ENCODE measurements at places on chromosomes 13 and 19. TPM values are rescaled to one million over a fixed set of nuclear protein-coding genes. Genes with fewer than 3 reads are reported as not detected.

Gene IL17D
- total RNA-seq: 0.52 TPM

Gene KIR3DL1
- total RNA-seq: not detected

DNA sequence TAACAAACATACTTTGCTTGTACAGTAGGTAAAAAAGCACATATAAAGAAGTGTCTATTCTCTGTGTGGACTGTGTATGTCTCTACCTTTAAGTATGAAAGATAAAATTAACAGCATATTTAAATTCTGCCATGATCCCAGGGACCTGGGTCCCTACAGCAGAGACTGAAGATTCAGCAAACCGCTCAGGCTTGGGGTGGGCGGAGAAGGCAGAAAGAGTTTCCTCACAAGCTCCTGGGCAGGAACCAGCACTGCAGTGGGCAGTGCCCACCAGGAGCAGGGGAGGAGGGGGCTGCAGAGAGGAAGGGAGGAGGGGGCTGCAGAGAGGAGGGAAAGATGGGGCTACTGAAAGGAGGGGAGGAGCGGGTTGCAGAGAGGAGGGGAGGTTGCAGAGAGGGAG, 44.6 kb upstream of the GRTP1 start:
- no peaks in the 10 kb centered on the region for H3K36me3 ChIP-seq
- no peak overlapping the region for H3K27ac ChIP-seq
- DNase-seq: no peak
- H3K4me3 ChIP-seq: no peak overlapping the region
- no peaks in the 10 kb centered on the region for H3K27me3 ChIP-seq
- no peaks in the 10 kb centered on the region for H3K4me1 ChIP-seq

- H3K4me3 ChIP-seq: no peak overlapping the region
- no peaks in the 10 kb centered on the region for H3K4me1 ChIP-seq
- H3K27ac ChIP-seq: no peak overlapping the region
- no peak for DNase-seq
- no peaks in the 10 kb centered on the region for H3K27me3 ChIP-seq
Measured at GRCh38 chr19:334296-335071, 10.1 kb downstream of the MIER2 start.

GRCh38 chr19:48686088-48686487, 9.7 kb upstream of the FUT2 start:
- no peaks in the 10 kb centered on the region for H3K4me1 ChIP-seq
- no peaks in the 10 kb centered on the region for H3K36me3 ChIP-seq
- H3K27me3 ChIP-seq: no peaks in the 10 kb centered on the region
- no peak overlapping the region for H3K4me3 ChIP-seq

Gene YJEFN3
- 2.5 TPM for total RNA-seq

GRCh38 chr19:4088975-4089374, 22.3 kb upstream of the ZBTB7A start:
- no peaks in the 10 kb centered on the region for H3K4me1 ChIP-seq
- DNase-seq: no peak
- peaks cover under 1% of the 10 kb centered on the region for H3K36me3 ChIP-seq
- no peak overlapping the region for H3K27ac ChIP-seq

DNA sequence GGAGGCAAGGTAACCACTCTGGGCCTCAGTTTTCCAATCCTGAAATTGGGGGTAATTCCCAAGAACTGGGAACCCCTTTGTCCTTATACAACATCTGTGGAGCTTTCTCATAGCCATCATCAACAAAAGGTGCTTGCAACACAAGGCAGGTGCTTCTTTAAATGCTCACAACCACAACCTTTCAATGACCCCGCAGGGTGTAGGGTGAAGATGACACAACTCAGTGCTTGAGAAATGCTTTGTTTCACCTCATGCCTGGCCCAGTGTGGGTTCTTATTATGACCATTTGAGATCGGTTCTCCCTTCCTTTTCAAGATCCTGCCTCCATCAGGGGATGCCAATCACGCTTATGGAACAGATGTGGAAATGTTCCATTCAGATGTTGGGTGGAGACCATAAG, 8.4 kb downstream of the WIZ start:
- DNase-seq: no peak
- no peaks in the 10 kb centered on the region for H3K36me3 ChIP-seq
- no peaks in the 10 kb centered on the region for H3K27me3 ChIP-seq
- no peaks in the 10 kb centered on the region for H3K4me1 ChIP-seq
- no peak overlapping the region for H3K4me3 ChIP-seq

DNA sequence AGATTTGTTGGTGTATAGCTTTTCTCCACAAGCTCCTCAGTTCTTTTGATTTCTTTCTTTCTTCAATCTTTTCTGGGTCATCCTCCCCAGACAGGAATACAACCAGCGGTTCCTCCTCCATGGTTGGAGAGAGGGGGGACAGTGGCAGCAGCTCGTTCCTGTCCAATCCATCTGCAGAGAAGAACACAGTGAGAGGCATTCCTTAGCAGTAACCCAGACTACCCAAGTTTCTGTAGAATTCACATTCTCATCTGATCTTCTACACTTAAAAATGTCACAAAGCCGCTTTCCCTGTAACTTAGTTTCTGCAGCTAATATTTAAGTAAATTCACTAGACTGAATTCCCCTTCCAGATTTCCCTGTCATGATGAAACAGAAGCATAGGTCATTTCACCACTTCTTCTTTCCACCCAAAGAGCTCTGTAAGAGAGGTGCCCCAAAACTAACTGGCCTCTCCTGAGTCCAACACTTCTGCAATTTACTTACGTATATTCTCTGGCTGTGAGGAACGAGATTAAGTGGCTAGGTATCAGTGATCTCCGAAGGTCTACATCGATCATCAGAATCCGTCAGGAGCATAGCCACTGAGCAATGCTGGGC, 171.9 kb downstream of the TBC1D4 start:
- DNase-seq: no peak
- no peaks in the 10 kb centered on the region for H3K27me3 ChIP-seq

DNA sequence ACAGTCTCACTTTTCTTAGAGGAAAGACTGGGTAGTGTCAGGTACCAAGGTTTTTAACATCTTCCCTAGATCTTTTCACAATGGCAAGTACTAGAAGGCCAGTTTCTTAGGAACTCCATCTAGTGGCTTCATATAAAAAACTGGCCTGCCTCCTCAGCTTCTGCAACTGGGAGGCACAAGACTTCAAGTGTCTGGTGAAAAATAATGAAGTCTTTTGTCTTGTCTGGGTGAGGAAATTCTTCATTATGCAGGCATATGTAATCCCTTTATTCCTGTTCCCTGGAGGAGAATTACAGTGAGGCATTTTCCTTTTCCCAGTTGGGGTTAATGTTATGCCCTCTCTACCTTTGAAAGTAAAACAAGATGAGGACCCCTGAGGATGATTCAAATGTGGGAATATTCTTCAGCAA, 300.5 kb downstream of the NALCN start:
- no peaks in the 10 kb centered on the region for H3K27me3 ChIP-seq
- DNase-seq: no peak
- H3K27ac ChIP-seq: no peak overlapping the region
- H3K36me3 ChIP-seq: no peaks in the 10 kb centered on the region

DNA sequence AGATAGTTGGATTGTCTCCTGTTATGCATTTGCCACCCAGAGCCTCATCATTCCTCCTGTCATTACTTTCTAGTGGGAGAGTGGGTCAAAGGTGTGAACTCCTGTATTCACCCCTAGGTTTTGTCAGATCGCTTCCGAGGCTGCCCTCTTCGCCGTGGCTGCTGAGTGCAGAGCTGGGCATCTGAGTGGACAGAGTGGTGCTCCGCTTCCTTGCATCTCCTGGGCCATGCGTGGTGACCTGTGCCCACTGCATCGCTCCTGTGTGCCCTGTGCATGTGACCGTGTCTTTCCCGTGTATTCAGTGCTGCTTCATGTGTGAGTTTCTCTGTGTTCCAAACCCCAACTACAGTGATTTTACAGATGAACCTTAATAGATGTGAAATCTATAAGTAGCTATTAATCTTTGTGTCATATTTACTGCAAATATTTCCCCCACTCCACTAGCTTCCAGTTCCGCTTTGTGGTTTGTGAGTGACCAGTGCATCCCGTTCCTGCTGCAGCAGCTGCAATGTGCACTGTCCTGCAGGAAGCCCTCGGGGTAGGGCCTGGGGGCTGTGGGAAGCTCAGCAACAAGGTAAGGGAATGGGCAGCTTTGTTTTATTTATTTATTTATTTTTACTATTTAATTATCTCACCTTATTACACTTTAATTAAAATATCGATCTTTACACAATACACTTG, 53.1 kb downstream of the C13orf46 start:
- no peak overlapping the region for H3K27ac ChIP-seq
- DNase-seq: no peak
- no peaks in the 10 kb centered on the region for H3K27me3 ChIP-seq
- H3K4me3 ChIP-seq: no peak overlapping the region

- no peaks in the 10 kb centered on the region for H3K27me3 ChIP-seq
- no peaks in the 10 kb centered on the region for H3K36me3 ChIP-seq
- no peak for DNase-seq
- H3K4me1 ChIP-seq: no peaks in the 10 kb centered on the region
- no peak overlapping the region for H3K27ac ChIP-seq
Measured at GRCh38 chr13:43936647-43937046, 56.9 kb downstream of the LACC1 start.

GRCh38 chr13:21429211-21429610, 29.9 kb downstream of the ZDHHC20 start:
- no peaks in the 10 kb centered on the region for H3K36me3 ChIP-seq
- H3K4me1 ChIP-seq: no peaks in the 10 kb centered on the region
- no peak for DNase-seq
- H3K27ac ChIP-seq: no peak overlapping the region

- no peak for DNase-seq
- no peaks in the 10 kb centered on the region for H3K4me1 ChIP-seq
- H3K27ac ChIP-seq: no peak overlapping the region
- H3K36me3 ChIP-seq: no peaks in the 10 kb centered on the region
- H3K27me3 ChIP-seq: no peaks in the 10 kb centered on the region
Measured at GRCh38 chr13:50668049-50668448, 175.4 kb downstream of the DLEU7 start.

DNA sequence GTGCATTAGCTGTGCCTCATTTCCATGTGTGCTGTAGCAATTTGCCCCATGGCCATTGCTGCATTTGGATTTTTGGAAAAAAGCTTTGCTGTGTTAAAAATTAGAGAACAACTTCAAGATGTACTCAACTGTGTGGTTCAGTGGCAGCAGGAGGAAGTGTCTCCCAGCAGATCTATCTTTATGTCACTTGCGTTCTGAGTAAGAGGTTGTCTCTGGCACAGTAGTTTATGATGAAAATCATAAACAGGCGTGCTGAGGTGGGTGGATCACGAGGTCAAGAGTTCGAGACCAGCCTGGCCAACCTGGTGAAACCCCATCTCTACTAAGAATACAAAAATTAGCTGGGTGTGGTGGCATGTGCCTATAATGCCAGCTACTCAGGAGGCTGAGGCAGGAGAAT, 29.0 kb upstream of the RNF17 start:
- DNase-seq: no peak
- no peak overlapping the region for H3K27ac ChIP-seq
- H3K4me3 ChIP-seq: no peak overlapping the region
- no peaks in the 10 kb centered on the region for H3K36me3 ChIP-seq
- H3K4me1 ChIP-seq: no peaks in the 10 kb centered on the region
- no peaks in the 10 kb centered on the region for H3K27me3 ChIP-seq

DNA sequence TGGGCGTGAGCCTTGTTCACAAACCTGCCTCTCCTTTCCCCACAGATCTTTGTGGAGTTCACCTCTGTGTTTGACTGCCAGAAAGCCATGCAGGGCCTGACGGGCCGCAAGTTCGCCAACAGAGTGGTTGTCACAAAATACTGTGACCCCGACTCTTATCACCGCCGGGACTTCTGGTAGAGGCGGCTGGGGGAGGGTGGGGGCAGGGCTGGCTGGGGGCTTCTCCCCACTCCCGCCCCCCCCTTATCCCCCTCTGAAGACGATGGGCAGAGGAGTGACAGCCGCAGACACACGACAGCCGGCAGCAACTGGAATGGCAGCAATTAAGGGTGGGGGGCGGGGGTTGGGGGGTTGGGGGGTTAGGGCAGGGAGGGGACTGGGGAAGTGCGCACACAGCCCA, 1.1 kb upstream of the EPN1 start:
- H3K27me3 ChIP-seq: no peaks in the 10 kb centered on the region
- H3K27ac ChIP-seq: no peak overlapping the region
- DNase-seq: no peak

- no peaks in the 10 kb centered on the region for H3K4me1 ChIP-seq
- H3K27ac ChIP-seq: no peak overlapping the region
- H3K36me3 ChIP-seq: no peaks in the 10 kb centered on the region
- H3K4me3 ChIP-seq: no peak overlapping the region
Measured at GRCh38 chr13:90483906-90484305, 863.6 kb upstream of the MIR17HG start.
